MM.1S (cell line): ENCODE measurements at places on chromosomes 5 and 9.

- DNase-seq: peak; percentile 69
- peak overlapping the region; percentile 81 for H3K27ac ChIP-seq
- H3K4me3 ChIP-seq: peak overlapping the region; percentile 31; the same call in 1 of the 2 replicates
- H3K4me1 ChIP-seq: peaks cover 23% of the 10 kb centered on the region
- no peaks in the 10 kb centered on the region for H3K36me3 ChIP-seq
Observed at GRCh38 chr5:10600626-10601245, 36.9 kb downstream of the ANKRD33B start.

GRCh38 chr9:92600462-92601261 is 64.9 kb upstream of the ECM2 start:
- H3K4me3 ChIP-seq: no peak overlapping the region
- H3K36me3 ChIP-seq: no peaks in the 10 kb centered on the region
- no peak for DNase-seq
- no peaks in the 10 kb centered on the region for H3K27me3 ChIP-seq
- H3K4me1 ChIP-seq: peaks cover 9% of the 10 kb centered on the region
- no peak overlapping the region for H3K27ac ChIP-seq

DNA sequence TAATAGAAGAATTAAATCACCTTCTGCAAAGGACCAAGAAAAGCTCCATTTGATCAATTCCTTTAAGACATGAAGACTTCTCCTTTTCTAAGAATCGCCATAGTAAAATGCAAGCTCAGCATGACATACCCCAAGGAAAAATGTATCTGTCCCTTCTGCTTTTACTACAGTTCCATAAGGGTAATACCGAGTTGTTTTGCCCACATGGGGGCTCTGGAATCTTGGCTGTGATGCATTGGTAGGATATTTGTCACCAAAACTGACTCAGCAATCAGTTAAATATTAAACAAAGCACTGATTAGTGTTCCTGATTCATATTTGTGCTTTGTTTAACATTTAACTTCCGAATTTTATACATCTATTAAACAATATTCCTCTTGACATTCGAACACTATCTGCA is 24.3 kb upstream of the KCNIP1 start:
- H3K27me3 ChIP-seq: no peaks in the 10 kb centered on the region
- no peaks in the 10 kb centered on the region for H3K36me3 ChIP-seq
- no peaks in the 10 kb centered on the region for H3K4me1 ChIP-seq
- DNase-seq: no peak

- no peak overlapping the region for H3K4me3 ChIP-seq
- no peaks in the 10 kb centered on the region for H3K36me3 ChIP-seq
- no peak overlapping the region for H3K27ac ChIP-seq
- DNase-seq: no peak
Observed at GRCh38 chr9:109861918-109862317, 81.9 kb downstream of the PALM2AKAP2 start.

DNA sequence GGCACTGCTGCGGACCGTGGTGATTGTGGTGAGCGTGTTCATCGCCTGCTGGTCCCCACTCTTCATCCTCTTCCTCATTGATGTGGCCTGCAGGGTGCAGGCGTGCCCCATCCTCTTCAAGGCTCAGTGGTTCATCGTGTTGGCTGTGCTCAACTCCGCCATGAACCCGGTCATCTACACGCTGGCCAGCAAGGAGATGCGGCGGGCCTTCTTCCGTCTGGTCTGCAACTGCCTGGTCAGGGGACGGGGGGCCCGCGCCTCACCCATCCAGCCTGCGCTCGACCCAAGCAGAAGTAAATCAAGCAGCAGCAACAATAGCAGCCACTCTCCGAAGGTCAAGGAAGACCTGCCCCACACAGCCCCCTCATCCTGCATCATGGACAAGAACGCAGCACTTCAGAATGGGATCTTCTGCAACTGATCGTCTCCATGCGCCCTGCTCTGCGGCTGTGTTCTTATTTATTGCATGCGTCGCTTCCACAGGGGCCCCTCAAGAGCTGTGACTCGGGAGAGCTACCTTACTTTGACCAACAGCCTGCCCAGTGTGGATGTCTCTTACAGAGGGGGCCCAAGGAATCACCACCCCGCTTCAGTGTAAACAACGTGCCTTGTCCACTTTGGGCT is 10.8 kb downstream of the S1PR3 start:
- no peaks in the 10 kb centered on the region for H3K4me1 ChIP-seq
- DNase-seq: no peak
- no peak overlapping the region for H3K4me3 ChIP-seq

GRCh38 chr9:115837618-115838017 is 316.0 kb upstream of the PAPPA start:
- DNase-seq: no peak
- H3K4me1 ChIP-seq: no peaks in the 10 kb centered on the region
- no peaks in the 10 kb centered on the region for H3K27me3 ChIP-seq
- no peak overlapping the region for H3K4me3 ChIP-seq
- H3K27ac ChIP-seq: no peak overlapping the region

GRCh38 chr9:127066060-127066850 is 56.2 kb downstream of the ANGPTL2 start:
- DNase-seq: no peak
- no peaks in the 10 kb centered on the region for H3K27me3 ChIP-seq
- no peaks in the 10 kb centered on the region for H3K36me3 ChIP-seq
- peaks cover 26% of the 10 kb centered on the region for H3K4me1 ChIP-seq

- no peak overlapping the region for H3K27ac ChIP-seq
- DNase-seq: no peak
- peak overlapping the region; percentile 69; the same call in 1 of the 2 replicates for H3K4me3 ChIP-seq
- H3K4me1 ChIP-seq: no peaks in the 10 kb centered on the region; the same call in 1 of the 2 replicates
- no peaks in the 10 kb centered on the region for H3K27me3 ChIP-seq
Observed at GRCh38 chr9:121266906-121267650, 884 bp upstream of the GSN start.
